ENCODE measurements at places on chromosomes 4 and X. TPM values are rescaled to one million over a fixed set of nuclear protein-coding genes. Genes with fewer than 3 reads are reported as not detected.

The ALB gene
- not detected for total RNA-seq

The MBNL3 gene
- 23.9 TPM for total RNA-seq

GRCh38 chr4:126265888-126266287 is 951.1 kb downstream of the FAT4 start:
- H3K4me1 ChIP-seq, result no peaks in the 10 kb centered on the region
- no peak overlapping the region for H3K4me3 ChIP-seq
- DNase-seq, result no peak
- no peaks in the 10 kb centered on the region for H3K36me3 ChIP-seq
- no peaks in the 10 kb centered on the region for H3K27me3 ChIP-seq

The SPANXC gene
- not detected for total RNA-seq

DNA sequence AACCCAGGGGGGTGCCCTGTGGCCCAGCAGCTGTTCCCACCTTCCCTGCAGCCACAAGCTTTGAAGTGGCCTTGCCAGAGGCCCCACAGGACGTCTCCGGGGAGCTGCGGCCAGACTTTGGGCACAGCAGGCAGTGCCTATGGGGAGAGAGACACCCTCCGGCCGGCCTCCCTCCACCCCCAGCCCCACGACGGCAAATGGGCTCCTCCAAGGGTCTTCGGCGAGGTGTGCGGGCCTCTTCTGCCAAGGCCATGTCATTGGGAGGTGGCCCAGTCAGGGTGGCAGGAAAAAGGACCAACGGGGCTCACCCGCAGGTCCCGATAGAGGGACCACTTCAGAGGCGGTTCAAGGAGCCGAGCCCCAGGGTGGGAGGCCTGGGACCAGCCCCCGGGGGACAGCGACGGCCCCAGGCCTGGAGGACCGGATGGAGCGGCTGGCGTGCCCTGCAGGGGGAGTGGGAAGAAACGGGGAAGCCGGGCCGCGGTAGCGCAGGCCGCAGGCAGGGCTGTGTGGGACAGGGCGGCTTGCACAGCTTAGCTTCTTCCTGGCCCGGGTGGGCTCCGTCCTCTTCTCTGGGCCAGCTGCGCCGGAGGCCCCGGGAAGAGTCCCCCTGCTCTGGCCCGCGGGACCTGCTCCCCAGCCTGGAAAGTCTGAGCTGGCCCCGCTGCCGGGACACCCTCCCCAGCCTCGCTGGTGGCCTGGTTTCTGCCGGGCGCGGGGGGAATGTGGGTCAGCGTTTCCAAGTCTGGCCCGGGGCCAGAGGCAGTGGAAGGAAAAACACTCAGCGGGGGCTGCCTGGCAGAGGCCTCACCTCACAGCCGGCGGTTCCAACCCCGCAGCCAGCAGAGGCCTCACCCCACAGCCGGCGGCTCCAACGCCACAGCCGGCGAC is 21.9 kb upstream of the SPON2 start:
- no peak overlapping the region for H3K4me3 ChIP-seq
- peak overlapping the region; percentile 92 for H3K27ac ChIP-seq

GRCh38 chr4:142077048-142077447 is 440.7 kb downstream of the IL15 start:
- H3K36me3 ChIP-seq, result no peaks in the 10 kb centered on the region
- H3K27ac ChIP-seq, result no peak overlapping the region
- H3K4me1 ChIP-seq, result no peaks in the 10 kb centered on the region
- no peak for DNase-seq

DNA sequence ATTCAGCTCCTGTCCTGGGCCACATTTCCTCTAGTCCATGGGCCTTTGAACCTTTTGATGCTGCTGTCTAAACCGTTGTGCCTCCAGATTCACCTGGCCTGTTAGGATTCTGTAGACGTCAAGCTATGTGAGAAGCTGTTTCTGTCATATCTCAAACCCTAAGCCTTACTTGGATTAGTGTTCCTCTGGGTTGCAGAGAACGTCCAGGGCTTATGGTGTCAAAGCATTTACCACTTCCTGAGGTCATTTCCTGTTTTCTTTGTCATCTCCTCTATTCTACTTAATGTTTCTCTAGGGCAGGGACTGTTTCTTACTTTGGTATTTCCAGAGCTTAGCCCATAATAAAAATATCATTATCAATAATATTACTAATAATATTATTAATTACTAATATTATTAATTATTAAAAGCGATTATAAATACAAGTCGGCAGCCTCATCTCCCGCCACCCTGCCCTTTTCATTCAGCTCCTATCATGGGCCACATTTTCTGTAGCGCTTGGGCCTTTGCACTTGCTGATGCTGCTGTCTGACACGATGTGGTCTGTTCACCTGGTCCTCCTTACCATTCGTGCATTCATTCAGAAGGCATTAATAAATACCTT is 19.1 kb downstream of the PRIMPOL start:
- no peak overlapping the region for H3K4me3 ChIP-seq
- H3K27me3 ChIP-seq, result no peaks in the 10 kb centered on the region
- H3K36me3 ChIP-seq, result peaks cover 36% of the 10 kb centered on the region
- no peak for DNase-seq

GRCh38 chr4:16442296-16442695 is 216.0 kb upstream of the TAPT1 start:
- H3K27me3 ChIP-seq, result no peaks in the 10 kb centered on the region
- no peaks in the 10 kb centered on the region for H3K4me1 ChIP-seq
- H3K4me3 ChIP-seq, result no peak overlapping the region

DNA sequence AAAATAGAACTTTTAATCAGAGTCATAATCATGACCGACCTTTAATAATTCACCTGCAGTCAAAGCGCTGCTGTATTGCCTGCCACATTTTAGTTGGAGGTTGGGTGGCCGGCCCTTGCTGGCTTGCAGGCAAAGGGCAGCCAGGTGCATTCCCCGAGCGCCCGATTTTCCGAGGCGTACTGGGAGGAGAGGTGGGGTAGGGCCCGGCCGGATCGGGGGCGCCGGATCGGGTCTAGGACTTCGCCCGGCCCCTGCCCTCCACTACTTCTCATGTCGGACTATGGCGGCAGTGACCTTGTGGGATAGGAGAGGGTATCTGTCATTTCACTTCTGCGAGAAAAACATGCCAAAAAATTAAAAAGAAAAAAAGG is 2.5 kb upstream of the RS1 start:
- peak overlapping the region; percentile 88 for H3K27ac ChIP-seq
- no peaks in the 10 kb centered on the region for H3K36me3 ChIP-seq
- no peaks in the 10 kb centered on the region for H3K4me1 ChIP-seq

All from stomach (tissue), 19 donors.